CD4-positive, alpha-beta T cell (primary cell): ENCODE measurements at places on chromosomes 5 and 9.

DNA sequence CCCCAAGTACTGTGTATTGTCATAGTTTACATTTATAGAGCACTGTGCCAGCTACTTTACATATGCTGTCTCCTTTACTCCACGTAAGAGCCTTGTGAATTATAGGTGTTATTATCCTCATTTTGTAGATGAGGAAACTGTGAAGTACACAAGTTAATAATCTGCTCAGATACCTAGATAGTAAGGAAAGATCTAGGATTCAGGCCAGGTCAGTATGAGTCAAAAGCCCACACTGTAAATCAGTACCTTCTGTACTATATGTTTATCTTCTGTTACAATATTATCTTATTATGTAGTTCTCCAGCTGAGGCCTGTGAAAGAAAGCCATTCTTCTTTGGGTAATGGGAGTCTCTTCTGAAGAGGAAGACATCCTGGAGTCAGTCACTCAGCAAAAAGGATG lies 72.4 kb upstream of the TLX3 start:
- DNase-seq, result no peak

GRCh38 chr5:113132564-113132963 lies 156.0 kb downstream of the DCP2 start:
- DNase-seq, result no peak

DNA sequence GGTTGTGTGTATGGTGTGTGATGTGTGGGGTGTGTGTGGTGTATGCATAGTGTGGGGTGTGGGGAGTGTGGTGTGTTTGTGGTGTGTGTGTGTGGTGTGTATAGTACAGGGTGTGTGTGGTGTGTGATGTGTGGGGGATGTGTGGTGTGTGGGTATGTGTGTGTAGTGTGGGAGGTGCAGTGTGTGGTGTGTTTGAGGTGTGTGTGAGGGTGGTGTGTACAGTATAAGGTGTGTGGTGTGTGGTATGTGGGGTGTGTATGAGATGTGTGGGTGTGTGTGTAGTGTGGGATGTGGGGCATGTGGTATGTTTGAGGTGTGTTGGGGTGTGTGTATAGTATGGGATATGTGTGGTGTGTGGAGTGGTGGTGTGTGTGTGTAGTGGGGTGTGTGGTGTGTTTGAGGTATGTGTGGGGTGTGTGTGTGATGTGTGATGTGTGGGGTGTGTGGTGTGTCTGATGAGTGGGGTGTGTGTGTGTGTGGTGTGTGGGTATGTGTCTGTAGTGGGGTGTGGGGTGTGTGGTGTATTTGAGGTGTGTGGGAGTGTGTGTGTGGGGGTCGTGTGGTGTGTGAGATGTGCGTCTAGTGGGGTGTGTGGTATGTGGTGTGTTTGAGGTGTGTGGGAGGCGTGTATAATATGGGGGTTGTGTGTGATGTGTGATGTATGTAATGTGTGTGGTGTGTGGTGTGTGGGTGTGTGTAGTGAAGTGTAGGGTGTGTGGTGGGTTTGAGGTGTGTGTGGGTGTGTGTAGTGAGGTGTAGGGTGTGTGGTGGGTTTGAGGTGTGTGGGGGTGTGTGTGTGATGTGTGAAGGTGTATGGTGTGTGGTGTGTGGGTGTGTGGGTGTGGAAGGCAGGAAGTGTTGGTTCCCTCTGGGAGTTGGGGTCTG lies 8.6 kb downstream of the ECSCR start:
- DNase-seq, result no peak

DNA sequence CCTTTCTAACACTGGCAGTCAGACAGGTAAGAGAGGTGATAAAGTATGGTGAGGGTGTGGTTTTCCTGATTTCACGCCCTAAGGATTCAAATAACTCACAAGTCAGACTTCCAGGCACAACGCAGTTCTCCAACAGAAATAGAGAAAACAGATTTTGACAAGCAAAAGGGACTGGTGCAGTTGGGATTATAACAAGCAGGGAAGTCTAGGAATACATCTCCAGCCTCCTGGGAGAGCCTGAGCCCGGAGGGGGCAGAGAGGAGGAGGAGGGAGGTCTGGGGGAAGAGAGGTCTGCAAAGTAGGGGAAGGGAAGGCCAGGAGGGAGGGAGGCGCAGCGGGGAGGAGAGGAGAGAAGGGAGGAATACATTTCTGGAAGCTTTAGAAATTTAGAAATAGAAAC lies 1.6 kb downstream of the CMBL start:
- DNase-seq, result no peak

DNA sequence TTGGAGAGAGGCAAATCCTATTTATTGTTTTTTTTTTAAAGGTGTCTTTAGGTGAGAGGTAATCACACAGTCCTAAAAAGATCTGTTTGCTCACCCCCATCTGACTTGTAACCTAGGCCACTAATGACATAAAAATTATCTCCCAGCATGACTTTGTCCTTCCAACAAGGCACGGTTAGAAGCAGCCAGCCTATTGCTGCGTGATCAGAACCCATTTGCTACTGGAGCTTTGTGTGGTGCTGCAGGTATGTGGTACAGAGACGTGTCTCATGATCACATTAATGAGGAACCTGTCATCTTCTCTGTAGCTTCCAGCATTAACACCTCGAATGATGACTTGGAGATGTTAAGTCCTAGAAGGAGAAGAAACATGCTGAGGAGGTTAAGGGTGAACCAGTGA lies 555.8 kb upstream of the TLE4 start:
- no peak for DNase-seq

DNA sequence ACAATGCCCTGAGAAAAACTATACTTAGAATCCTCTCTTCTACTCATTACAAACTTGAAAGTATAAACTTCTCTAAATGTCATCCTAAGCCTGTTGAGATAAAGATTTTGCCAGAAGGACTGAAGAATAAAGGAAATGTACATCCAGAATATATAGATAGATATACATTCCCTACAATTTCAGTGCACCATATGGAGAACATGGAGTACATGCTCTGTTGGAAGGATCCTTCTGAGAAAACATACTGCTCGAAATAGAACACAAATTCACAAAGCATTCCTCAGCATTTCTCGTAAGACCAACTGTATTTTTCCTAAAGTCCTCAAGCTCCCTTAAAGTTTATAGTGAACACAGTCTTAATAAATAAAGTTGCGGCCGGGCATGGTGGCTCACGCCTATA lies 69.7 kb upstream of the RASA1 start:
- no peak for DNase-seq

DNA sequence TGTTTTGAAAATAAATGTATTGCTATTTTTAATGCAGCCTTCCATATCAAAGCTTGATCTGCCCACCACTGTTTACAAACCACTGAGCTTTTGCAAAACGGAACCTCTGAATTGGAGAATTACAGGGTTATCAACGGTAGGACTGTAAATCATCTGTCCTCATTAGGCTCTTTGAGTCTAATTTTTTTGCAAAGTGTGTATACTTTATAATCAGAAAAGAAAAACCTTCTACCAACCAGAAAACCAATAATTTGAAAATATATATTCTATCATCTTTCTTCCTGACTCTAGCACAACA lies 6.8 kb upstream of the SLC2A8 start:
- DNase-seq, result no peak

DNA sequence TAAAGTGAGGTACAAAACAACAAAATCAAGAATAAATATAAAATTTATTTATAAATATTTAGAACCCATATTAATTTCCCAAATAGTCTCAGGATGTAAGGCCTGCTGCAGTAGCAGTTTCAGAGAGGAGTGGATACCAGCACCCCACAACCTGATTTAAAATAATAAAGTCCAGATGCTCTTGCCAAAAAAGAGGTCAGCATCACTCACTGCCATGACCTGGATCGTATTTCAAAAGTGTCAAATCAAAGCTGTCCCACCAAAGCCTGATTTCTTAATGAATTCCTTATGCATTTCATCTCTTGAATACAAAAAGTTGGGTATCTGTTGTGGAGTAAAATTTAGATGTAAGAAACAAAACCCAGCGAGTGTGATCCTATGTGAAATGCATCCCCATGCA lies 58.0 kb upstream of the ROR2 start:
- no peak for DNase-seq
